ENCODE measurements at places on chromosomes 4 and X.

GRCh38 chr4:166816890-166817289 is 417.4 kb downstream of the SPOCK3 start:
- DNase-seq, result no peak

DNA sequence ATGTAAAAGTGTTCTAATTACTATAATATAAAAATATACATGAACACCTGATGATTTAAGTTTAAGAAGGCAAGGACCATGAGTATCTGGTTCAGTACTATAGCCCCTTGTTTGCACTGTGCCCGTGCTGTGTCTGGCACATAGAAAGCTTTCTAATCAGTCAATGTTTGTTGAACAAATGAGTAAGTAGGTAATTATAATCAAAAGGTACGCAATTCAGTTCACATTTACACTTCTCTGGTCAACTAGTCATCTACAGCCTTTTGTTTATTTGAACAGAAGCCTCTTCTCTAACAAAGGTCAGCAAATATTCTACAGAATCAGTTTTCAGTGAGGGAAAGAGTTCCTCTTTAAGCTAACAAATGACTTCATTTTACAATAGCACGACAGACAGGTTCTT is 523.3 kb downstream of the SMARCA1 start:
- DNase-seq, result no peak

GRCh38 chrX:8629871-8630270 is 102.1 kb downstream of the ANOS1 start:
- DNase-seq, result no peak

- no peak for DNase-seq
Observed at GRCh38 chr4:176377780-176378179, 58.0 kb downstream of the SPCS3 start.

DNA sequence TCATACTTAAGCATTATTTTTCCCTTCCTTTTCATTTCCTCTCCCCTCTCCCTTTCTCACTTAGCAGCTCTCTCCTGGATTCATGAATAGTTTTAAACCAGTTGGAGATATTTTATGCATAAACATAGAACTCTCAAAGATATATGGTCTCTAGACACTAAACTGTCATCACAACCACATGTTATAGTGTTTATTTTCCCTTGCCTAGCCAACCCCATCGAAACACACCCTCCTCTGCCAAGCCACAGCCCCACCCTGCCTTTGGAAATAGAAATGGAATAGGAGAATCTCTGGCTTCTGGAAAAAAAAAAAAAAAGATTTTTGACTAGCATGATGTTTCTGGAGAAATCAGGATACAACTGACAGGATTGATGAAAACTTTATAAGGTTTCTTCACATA is 64.8 kb upstream of the RBPJ start:
- DNase-seq, result no peak
